Stimulated activated CD4-positive, alpha-beta T cell treated with anti-CD3 and anti-CD28 coated beads, Interleukin-15, amount 100 ng/mL, for 24 hours (primary cell): ENCODE measurements at places on chromosomes 5 and 9.
A peak's percentile ranks its signal among the peaks of the same experiment; 100 is the strongest.

DNA sequence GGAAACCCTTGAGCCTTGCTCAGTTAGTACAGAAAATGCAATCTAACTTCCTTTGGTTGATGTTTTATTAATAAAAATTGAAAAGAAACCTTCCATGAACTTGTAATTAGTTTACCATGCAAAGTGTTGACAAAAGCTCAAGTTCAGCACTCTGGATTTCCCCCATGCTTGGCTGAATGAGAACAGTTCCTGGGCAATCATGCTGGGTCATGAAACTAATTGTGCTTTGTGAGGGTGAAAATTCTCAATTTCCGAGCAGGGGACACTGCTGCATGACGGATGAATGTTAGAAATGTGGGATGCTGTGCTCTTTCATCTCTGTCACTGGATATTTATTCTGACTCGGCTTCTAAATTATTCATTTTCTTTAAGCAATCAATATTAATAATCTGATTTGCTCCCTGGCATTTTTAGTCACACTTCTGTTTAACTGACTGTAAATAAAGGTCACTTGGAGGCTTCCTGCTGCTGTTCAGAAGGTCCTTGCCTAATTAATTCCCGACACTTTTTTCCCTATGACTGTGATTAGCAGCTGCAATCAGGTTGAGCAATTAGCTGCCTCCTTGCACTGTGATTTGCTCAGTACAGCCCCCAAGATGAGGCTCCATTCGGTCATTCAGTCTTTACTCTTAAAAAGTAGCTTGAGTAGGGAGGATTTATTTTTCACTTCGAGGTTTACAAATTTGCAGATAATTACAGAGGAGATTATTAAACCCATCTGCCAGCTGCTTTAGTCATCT, 678.1 kb upstream of the ZNF608 start:
- no peak for DNase-seq

- no peak for DNase-seq
Measured at GRCh38 chr5:118557251-118557661, 431.1 kb downstream of the DTWD2 start.

DNA sequence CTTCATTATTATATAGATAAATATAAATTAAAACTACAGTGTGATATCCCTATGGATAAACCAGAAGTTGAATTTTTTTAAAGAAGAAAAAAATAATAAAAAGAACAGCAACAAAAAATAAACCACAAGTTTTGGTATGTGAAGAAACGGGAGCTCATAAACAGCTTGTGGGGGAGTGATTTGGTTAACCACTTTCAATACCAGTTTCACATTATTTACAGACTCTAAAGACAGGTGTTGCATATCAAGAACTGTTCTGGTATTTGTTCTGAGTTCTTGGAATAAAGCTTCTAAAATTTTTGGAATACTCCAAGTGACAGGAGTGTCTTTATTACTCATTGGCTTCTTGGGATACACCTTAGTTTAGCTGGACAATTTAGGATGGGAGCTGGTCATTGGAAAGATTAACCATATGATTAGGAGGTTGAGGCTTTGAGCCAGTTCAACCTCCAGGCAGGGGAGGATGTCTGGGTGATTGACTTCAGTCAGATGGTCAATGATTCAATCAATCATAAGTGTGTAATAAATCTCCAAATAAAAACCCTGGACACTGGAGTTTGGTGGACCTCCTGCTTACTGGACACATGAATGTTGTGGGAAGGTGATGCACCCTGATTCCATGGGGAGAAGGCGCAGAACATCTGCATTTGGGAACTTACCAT, 2223.1 kb upstream of the C9orf72 start:
- no peak for DNase-seq

DNA sequence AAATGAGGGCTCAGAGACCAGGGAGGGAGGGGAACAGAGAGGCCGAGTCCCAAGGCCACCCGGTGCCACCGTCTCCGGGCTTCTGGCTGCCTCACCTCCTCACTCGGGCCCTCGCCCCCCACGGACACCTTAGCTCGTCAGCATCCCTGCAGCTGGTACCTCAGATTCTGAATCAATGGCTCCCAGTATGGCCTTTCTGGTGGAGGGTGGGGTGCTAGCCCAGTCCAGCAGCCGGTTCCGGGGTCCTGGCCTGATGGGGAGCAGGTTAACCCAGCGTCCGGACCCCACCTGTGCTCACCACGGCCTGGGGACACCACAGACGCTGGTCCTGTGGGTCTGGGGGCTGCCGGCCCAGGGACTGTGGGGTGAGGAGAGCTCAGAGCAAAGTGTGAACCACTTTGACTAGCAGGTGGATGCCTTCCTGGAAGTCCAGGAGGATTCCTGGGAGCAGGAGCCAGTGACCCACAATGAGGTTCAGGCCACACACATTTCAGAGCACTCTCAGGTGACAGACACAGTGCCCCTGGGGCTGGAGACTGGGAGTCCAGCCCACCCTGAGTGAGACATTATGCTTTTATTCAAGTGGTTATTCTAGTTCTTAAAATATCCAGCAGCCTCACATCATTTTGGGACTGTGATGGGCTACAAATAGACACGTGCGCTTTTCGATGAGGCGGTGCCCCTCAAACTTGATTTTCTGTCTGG, 53.3 kb downstream of the AHRR start:
- DNase-seq, result peak; percentile 10

GRCh38 chr9:96585426-96585825, 34.2 kb downstream of the CDC14B start:
- DNase-seq, result no peak

- DNase-seq, result no peak
Measured at GRCh38 chr9:101848485-101848919, 110.1 kb upstream of the GRIN3A start.

GRCh38 chr5:63553073-63553472, 409.2 kb downstream of the HTR1A start:
- no peak for DNase-seq
